Activated CD4-positive, alpha-beta T cell treated with anti-CD3 and anti-CD28 coated beads, Interleukin-2, amount 50 U/mL, for 16 hours (primary cell): ENCODE measurements at places on chromosomes 2 and 18.

- DNase-seq = no peak
Observed at GRCh38 chr2:128621074-128621473, 302.4 kb upstream of the HS6ST1 start.

- DNase-seq = no peak
Observed at GRCh38 chr2:161312996-161313395, 4.8 kb downstream of the PSMD14 start.

GRCh38 chr2:143068509-143068908 lies 60.7 kb upstream of the ARHGAP15 start:
- no peak for DNase-seq

GRCh38 chr2:190589008-190589407 lies 54.5 kb upstream of the NEMP2 start:
- no peak for DNase-seq

- no peak for DNase-seq
Observed at GRCh38 chr2:175027755-175028154, 22.6 kb upstream of the CHN1 start.

GRCh38 chr2:10992023-10992791 lies 80.5 kb downstream of the KCNF1 start:
- no peak for DNase-seq

DNA sequence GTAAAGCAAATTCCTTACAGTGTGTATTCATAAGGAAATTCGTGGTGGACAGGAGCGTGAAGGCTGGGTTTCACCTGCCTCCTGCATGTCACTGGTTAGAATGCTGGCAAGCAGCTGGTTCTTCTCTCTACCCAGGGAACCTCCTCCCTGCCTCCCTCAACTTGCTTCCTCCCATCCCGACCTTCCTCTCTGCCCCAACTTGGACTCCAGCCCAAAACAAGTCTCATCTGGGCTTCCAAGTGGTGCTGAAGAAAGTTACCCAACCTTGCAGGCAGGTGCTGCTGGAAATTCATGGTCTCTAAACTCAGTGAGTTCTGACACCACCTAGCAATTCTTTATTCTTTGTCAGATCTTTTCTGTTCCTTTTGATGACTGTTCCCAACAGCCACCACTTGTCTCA lies 184.5 kb downstream of the BCL2 start:
- no peak for DNase-seq

GRCh38 chr2:120589771-120590608 lies 145.7 kb upstream of the GLI2 start:
- DNase-seq = no peak

- DNase-seq = no peak
Observed at GRCh38 chr18:62277045-62277444, 48.1 kb upstream of the TNFRSF11A start.
